ENCODE measurements at places on chromosomes 12 and 14. TPM values are rescaled to one million over a fixed set of nuclear protein-coding genes. Genes with fewer than 3 reads are reported as not detected.

SERPINA1 gene
- total RNA-seq: 0.30 TPM

SLC7A8 gene
- total RNA-seq: 0.89 TPM

SCN8A gene
- 38.6 TPM for total RNA-seq

COL2A1 gene
- total RNA-seq: 0.18 TPM

SHMT2 gene
- total RNA-seq: 287 TPM

FOXG1 gene
- total RNA-seq: under 0.01 TPM

FIGNL2 gene
- total RNA-seq: 0.09 TPM

MANSC4 gene
- total RNA-seq: 0.89 TPM

ALDH6A1 gene
- 17.4 TPM for total RNA-seq

All from smooth muscle cell of the umbilical artery (primary cell).